ENCODE measurements at places on chromosomes 3 and 15.
A peak's percentile ranks its signal among the peaks of the same experiment; 100 is the strongest.

- DNase-seq, result no peak
Observed at GRCh38 chr15:89016549-89017041, 71.7 kb upstream of the ABHD2 start.

DNA sequence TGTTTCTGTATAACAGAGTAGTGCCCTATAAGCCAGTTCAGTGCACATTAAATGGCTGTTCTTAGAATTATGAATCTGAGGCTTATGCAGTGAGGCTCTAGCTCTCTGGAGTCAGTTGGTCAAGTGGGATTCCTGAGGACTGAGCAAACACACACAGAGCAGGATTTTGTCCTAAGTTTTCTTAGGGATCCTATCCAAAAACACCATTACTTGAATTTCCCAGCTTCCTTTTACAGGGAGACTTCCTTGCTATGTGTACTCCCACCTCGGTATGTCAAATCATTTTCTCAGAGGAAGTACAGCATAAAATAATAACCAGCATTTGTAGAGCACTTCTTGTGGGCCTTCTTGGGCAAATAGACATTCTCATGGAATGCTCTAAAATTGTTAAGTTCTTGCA, 63.1 kb upstream of the GOLGA6B start:
- peak; percentile 13 for DNase-seq

DNA sequence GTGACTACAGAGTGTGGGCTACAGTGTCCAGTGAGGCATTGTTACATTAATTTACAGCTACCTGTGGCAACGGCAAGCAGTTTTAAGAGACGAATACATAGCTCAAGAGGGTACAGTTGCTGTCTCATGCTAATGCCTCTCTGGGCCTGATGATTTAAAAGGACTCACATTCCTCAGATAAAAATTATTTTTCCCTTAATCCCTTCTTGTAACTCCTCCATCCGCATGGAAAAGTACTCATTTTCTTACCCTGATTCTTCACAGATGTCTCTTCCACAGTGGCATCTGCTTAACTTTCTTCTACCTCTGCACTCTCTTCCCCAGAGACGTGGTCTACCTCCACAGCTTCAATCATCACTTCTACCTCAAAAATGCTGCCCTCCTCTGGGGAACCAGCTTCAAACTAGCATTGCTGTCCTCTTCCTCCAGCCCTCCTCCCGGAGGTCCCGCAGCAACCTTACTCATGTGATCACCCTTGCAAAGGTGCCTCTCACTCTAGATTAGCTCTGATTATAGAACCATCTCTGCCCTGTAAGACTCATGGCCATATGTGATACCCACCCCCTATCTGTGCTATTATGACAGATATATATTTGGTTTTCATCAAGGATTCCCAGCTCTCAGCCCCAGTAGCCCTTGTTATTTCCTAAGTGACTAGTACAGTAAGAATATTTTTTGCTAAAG, 21.4 kb upstream of the ABHD17C start:
- no peak for DNase-seq

DNA sequence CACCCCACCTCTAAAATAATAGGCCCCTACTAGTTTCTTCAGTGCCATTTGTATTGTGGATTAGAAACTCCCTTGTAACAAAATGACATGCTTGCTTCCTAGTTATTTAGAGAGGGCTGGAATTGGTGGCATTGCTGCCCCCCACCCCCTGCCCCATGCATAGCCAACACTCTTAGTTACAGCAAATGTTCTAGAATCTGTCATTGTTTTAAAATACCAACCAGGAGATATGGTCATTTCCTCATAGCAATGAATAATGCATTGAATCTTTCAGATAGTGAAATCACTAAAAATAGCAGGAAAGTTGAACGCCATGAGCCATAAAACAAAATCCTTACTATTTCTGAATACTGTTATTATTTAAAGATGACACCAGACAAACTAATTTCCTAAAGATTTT, 292.5 kb downstream of the ARPP21 start:
- DNase-seq, result no peak

- DNase-seq, result no peak
Observed at GRCh38 chr3:81394651-81395524, 366.6 kb downstream of the GBE1 start.
